Right renal pelvis (tissue), 4 donors: ENCODE measurements at places on chromosomes 1 and 21. TPM values are rescaled to one million over a fixed set of nuclear protein-coding genes. Genes with fewer than 3 reads are reported as not detected.

Gene LRRC71
- polyA plus RNA-seq: 0.22 TPM

Gene PRAMEF17
- polyA plus RNA-seq: not detected

Gene AQP10
- 0.10 TPM for polyA plus RNA-seq

Gene PKP1
- 0.21 TPM for polyA plus RNA-seq

DNA sequence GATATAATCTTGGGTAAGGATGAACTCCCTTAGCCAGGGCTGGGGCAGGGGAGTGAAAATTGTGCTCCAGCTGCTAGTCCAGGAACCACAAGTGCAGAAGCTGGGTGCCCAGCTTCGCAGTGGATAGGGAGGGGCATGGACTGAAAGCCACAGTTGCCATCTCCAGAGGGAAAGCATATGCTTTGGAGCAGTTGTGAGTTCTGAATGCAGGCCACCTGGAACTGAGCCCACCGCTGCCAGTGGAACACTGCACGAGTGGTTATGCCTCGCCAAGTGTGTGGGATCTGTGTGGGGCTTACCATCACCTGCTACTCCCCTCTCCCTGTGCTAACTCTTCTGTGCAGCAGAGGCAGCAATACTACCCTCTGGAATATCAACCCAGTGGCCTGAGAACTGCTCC lies 158.4 kb upstream of the DPT start:
- DNase-seq: no peak

- DNase-seq: no peak
These were observed 108.9 kb upstream of the GJB5 start for GRCh38 chr1:34645919-34646318.

GRCh38 chr1:68322096-68322495 lies 89.8 kb upstream of the WLS start:
- DNase-seq: no peak

GRCh38 chr1:33410091-33410701 lies 20.7 kb downstream of the PHC2 start:
- DNase-seq: no peak

DNA sequence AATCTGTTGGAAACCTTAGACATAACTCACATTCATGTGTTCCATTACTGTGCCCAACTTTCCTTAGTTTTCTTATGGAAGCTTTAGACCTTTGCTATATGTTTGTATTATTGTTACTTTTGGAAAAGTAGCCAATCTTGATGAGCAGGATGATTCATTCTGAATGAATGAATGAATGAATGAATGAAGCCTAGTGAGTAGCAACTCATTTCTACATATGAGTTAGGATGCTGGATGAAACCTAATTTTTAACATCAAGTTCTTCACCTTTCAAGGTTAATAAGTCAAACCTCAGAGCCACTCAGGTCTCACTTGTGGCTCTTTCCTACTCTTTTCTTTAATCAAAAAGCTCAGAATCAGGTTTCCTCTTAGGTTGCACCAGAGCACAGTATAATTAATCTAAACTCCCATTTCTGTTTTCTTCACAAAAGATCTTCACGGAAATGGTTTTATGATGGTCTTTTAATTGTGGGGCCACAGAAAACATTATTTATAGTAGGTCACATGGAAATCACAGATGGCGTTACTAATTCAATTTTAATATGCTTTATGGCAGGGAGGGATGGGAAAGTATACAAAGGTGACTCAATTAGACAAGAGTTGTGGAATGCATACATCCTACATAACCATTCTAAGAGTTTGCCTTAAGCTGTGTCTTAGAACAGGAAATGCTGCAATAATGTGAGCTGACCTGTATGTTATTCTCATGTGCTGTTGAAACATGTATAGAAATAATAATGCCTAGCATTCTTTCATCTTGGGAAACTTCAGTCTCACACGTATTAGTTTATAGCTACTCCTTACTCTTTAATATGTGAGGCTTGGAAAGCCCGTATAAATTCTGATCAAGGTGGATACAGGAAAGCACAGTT lies 4.5 kb upstream of the DDX59 start:
- no peak for DNase-seq

- no peak for DNase-seq
These were observed 18.1 kb upstream of the NBPF1 start for GRCh38 chr1:16631248-16632043.

DNA sequence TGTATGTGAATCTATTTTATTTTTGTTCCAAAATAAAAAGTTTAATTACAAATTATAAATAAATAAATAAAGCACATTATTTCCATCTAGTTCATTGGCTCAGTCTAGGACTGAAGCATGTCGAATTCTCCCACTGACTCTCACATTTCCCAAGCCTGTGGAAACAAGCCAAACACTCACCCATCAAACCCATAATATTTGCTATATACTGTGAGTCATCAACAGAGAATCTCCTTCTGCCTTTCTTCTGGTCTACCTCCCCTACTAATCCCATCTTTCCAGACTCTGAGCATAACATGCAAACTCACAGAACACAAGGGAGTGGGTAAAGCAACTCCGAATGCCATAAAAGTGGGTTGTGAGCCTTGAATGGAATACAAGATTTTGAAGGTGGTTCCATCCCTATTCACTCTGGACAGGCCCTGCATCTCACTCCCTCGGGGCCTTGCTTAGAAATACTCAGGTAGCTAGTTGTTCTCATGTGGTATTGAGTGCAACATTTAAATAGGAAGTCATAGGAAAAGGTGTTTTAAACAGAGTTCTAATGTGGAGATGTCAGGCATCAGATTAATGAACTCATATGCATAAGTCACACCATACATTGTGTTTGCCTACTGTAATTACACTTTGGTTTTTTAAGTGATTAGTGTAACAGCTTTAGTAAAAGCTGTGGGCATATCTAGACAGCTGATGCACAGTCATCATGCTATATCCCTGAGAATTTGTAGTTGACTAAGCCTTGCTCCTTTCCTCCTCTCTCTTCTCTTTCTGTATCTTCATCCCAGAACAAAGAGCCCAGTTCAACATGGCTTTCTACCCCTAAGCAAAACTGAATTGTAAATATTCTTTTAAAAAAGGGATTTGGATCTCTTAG lies 47.0 kb downstream of the F5 start:
- DNase-seq: no peak

GRCh38 chr1:3454811-3455618 lies 550 bp downstream of the ARHGEF16 start:
- no peak for DNase-seq

GRCh38 chr1:95974586-95974985 lies 740.6 kb downstream of the RWDD3 start:
- DNase-seq: no peak

GRCh38 chr1:119011706-119012105 lies 23.6 kb upstream of the TBX15 start:
- no peak for DNase-seq

- DNase-seq: no peak
These were observed 134.5 kb downstream of the ATP5PO start for GRCh38 chr21:33781121-33781520.

DNA sequence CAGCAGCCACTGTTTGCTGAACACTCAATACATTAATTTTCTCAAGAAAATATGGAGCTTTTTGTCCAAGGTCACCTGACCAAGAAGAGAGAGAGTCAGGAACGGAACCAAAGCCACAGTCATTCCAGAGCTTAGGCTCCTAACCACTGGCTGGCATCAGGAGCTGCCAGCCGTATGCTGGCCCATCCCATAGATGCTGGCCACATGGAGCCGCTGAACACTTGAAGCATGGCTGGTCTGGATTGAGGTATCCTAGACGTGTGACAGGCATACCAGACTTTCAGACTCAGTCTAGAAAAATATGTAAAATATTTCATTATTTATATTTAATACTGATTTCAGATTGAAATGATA lies 458.7 kb downstream of the MATN1 start:
- no peak for DNase-seq
